ENCODE measurements at places on chromosomes 12 and 14.

DNA sequence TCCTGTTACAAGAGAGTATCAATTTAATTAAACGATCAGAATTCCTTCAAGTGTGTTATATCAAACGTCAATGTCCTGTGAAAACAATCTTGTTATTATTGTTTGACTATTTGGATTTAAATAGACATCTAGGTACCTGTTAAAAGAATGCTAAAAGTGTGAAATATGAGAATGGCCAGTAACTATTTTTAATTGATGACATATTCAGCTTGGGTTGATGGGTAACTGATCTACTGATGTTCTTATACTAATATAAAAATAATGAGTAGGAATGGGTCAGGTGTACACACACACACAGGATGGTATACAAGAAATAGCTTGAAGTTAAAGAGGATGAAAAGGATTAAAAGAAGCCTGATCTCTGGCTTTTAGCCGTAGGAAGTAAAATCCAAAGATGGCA lies 146.0 kb downstream of the SLC38A4 start:
- no peak for DNase-seq

- no peak for DNase-seq
These were observed 18.0 kb upstream of the APPL2 start for GRCh38 chr12:105253866-105254513.

GRCh38 chr12:106511365-106511764 lies 71.4 kb upstream of the RFX4 start:
- no peak for DNase-seq

DNA sequence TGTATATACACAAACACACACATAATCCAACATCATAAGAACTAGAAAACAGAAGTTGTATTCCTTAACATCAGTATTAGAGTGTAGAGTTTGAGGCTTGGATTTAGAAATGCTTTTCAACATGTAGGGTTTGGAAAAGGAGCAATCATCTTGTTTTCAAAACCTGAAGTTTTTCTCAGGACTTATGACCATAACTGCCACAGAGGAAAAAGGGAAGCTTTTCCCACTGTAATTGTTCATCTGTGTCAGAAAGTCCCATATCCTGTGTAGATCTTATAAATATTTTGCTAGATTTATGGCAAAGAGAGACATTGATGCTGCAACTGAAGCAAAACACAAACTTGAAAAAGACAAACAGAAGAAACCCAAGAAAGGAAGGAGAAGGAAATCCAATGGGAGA lies 115.7 kb downstream of the GRIP1 start:
- DNase-seq: no peak

DNA sequence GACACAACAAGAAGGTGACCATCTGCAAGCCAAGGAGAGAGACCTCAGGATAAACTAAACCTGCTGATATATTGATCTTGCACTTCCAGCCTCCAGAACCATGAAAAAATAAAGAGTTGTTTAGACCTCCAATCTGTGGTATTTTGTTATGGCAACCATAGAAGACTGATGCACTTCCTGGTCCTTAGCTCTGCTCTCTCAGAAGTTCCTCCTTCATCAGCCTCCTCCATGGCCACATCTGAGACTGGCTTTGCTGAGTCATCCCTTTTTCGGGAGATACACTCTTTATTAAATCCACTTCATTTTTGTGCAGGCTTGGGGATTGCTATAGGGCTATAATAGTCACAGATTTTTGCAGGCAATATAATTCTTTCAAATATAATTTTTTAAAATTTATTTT lies 89.6 kb upstream of the ATF7IP start:
- no peak for DNase-seq
